ENCODE measurements at places on chromosomes 11 and 22.

GRCh38 chr22:50544078-50544745 lies 1.5 kb upstream of the KLHDC7B start:
- no peaks in the 10 kb centered on the region for H3K36me3 ChIP-seq
- peak; percentile 24 for ATAC-seq
- peak overlapping the region; percentile 46 for H3K4me3 ChIP-seq
- peaks cover 61% of the 10 kb centered on the region for H3K4me1 ChIP-seq
- peak overlapping the region; percentile 89 for H3K27ac ChIP-seq
- no peaks in the 10 kb centered on the region for H3K27me3 ChIP-seq

GRCh38 chr11:132631989-132632388 lies 900.3 kb downstream of the OPCML start:
- no peak overlapping the region for H3K4me3 ChIP-seq
- H3K36me3 ChIP-seq = no peaks in the 10 kb centered on the region
- no peaks in the 10 kb centered on the region for H3K4me1 ChIP-seq
- H3K27ac ChIP-seq = no peak overlapping the region

DNA sequence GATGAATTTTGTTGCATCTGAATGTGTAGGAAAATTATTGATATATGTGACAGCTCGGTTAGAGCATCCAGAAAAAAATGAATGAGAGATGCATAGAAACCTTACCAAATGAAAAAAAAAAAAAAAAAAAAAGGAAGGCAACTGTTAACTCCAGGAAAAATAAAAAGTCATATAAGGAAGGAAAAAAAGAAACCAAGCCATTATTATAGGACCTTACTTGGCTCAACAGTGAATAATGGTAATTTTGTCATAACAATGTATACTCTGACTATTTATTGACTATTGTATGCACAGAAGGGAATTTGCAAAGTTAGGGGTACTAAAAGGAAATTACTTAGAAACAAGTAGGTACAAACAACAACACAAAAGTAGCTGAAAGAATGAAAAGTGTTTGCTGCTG lies 2.0 kb downstream of the DHCR7 start:
- no peaks in the 10 kb centered on the region for H3K27me3 ChIP-seq
- no peak for ATAC-seq
- peaks cover 33% of the 10 kb centered on the region for H3K4me1 ChIP-seq
- no peak overlapping the region for H3K27ac ChIP-seq

GRCh38 chr11:44014968-44015623 lies 32.7 kb upstream of the ACCSL start:
- peaks cover 11% of the 10 kb centered on the region for H3K27me3 ChIP-seq
- no peak for ATAC-seq
- H3K4me1 ChIP-seq = no peaks in the 10 kb centered on the region
- no peak overlapping the region for H3K4me3 ChIP-seq

- no peak overlapping the region for H3K4me3 ChIP-seq
- H3K36me3 ChIP-seq = no peaks in the 10 kb centered on the region
- no peak for ATAC-seq
- H3K4me1 ChIP-seq = no peaks in the 10 kb centered on the region
- no peak overlapping the region for H3K27ac ChIP-seq
These were observed 1518.2 kb upstream of the TENM4 start for GRCh38 chr11:80958987-80959386.

- H3K4me3 ChIP-seq = peak within 1 kb of the TSS; percentile 77
- peaks cover 25% of the 10 kb centered on the region for H3K27me3 ChIP-seq
- peaks cover 6% of the 10 kb centered on the region for H3K4me1 ChIP-seq
- ATAC-seq = peak; percentile 86
- no peak within 1 kb of the TSS for H3K27ac ChIP-seq
- no peaks in the 10 kb centered on the region for H3K36me3 ChIP-seq
These were observed at the start of gene PDGFD for GRCh38 chr11:104164028-104164520. Gene PDGFD (minus strand): TSS chr11:104164147.

DNA sequence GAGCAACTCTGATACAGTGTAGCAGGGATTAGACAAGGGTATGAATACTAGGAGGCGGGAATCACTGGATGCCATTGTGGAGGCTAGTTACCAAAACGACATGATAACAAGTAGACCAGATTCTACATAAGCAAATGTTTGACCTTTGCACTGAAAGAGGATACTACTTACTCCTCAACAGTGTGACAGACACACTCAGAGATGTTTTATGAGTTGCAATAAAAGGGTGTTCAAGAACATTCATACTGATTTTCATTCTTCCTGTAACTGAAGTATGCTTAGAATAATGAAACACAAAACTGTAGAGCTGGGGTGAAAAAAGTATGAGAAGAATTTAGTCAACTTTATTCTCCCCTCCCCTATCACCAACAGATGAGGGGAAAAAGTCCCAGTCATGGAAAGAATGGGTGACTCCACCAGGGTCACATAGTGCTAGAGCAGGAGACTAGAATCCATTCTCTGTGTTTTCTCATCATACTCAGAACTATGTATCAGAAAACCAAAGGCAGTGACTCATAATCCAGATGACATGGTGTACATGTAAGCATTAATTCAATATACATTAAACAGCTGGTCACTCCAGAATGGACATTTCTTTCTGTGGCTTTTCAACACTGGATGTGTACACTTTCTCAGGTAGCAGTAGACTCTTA lies 32.8 kb downstream of the ARHGAP20 start:
- H3K4me3 ChIP-seq = no peak overlapping the region
- no peak overlapping the region for H3K27ac ChIP-seq
- H3K27me3 ChIP-seq = no peaks in the 10 kb centered on the region
- H3K4me1 ChIP-seq = no peaks in the 10 kb centered on the region

- no peak overlapping the region for H3K27ac ChIP-seq
- no peaks in the 10 kb centered on the region for H3K36me3 ChIP-seq
- no peak for ATAC-seq
- peaks cover 20% of the 10 kb centered on the region for H3K4me1 ChIP-seq
- peaks cover 72% of the 10 kb centered on the region for H3K27me3 ChIP-seq
- no peak overlapping the region for H3K4me3 ChIP-seq
These were observed 35.6 kb upstream of the EIF3D start for GRCh38 chr22:36564422-36565158.

GRCh38 chr11:1220941-1221721 lies 1.7 kb upstream of the MUC5B start:
- no peaks in the 10 kb centered on the region for H3K36me3 ChIP-seq
- no peaks in the 10 kb centered on the region for H3K4me1 ChIP-seq
- no peak overlapping the region for H3K4me3 ChIP-seq
- peaks cover 52% of the 10 kb centered on the region for H3K27me3 ChIP-seq
- no peak for ATAC-seq
- H3K27ac ChIP-seq = no peak overlapping the region

DNA sequence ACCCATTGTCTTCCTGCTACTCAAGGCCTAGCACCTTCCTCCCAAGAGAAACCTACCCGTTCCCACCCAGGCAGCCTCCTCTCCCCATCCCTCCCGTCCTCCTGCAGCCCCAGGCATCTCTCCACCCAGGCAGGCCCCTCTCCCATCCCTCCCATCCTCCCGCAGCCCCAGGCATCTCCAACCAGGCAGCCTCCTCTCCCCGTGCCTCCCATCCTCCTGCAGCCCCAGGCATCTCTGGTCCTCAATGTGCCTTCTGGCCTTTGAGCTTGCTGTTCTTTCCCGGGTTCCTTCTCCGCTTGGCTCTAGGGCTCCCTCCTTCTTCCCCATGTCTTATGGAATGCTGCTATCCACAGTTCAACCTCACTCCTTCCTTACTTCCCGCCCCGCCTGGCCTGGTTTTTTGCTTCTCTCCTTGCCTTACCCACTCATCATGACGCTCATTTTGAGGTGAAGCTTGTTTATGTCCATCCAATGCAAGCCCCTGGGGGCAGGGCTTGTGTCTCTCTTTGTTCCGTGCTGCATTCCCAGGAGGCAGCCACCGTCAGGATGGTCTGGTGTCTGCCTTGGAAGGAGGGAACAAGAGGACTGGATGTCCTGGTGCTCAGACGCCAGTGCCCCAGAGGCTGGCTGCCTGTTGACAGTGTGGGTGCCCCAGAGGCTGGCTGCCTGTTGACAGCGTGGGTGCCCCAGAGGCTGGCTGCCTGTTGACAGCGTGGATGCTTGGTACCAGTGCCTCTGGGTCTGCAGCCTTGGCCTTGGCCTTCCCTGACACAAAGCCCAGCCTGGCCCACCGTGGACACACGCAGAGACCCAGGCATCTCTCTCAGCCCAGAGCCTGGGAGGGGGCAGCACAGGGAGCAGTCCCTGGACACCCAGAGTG lies 815.7 kb downstream of the BRD1 start:
- H3K4me3 ChIP-seq = no peak overlapping the region
- H3K36me3 ChIP-seq = no peaks in the 10 kb centered on the region
- ATAC-seq = no peak
- H3K27ac ChIP-seq = no peak overlapping the region
- no peaks in the 10 kb centered on the region for H3K4me1 ChIP-seq
- peaks cover 22% of the 10 kb centered on the region for H3K27me3 ChIP-seq

DNA sequence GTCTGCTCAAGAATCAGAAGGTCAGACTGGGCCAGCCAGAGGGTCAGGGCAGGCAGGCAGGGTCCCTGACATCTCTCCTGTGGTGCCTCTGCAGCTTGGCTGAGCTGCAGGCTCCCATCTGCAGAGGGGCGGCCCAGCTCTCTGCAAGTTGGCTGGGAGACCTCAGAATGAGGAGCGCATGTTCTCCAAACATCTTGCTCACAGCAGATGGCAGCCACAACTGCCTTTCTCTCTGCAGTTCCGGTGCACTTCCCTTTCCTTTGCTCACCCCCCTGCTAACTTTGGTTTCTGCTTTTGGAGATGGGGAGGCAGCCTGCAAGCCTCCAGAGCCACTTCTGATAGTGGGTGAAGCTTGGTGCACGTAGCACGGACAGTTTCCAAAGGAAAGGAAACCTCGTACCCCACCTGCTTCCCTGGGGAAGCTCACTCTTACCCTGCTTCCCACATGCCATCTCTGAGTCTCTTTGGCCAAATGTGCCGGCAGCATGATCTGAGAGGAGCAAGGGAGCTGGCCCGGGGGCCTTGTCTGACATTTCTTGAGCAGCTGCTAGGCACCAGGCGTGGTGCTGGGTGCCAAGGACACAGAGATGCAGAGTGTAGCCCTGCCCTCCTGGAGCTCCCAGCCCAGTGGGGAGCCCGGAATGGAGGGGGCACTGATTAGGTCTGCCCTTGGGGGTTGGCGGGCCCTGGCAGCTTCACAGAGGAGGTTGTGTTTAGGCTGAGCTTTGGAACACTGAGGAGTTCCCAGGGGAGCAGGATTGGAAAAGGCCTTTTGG lies 18.2 kb downstream of the DAGLA start:
- H3K27ac ChIP-seq = no peak overlapping the region
- ATAC-seq = no peak
- no peak overlapping the region for H3K4me3 ChIP-seq
- peaks cover 24% of the 10 kb centered on the region for H3K4me1 ChIP-seq

DNA sequence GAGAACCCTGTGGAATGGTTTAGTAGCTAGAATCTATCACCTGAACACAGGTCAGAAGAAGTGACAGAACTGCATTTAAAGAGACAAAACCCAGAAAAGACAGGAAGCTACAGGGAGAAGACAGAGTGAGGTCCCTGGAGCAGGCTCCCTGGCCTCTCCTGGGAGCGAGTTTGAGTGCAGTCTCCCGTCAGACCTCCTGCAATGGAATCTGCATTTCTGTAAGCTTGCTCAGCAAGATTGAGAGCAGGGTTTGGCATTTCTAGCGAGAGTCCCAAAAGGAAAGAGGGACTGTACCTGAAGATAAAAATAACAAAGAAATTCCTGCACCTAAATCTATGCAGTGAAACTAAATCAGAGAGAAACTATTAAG lies 74.2 kb downstream of the MORC2 start:
- peaks cover 24% of the 10 kb centered on the region for H3K36me3 ChIP-seq
- no peaks in the 10 kb centered on the region for H3K27me3 ChIP-seq
- H3K4me1 ChIP-seq = no peaks in the 10 kb centered on the region
- no peak for ATAC-seq

- H3K27me3 ChIP-seq = peaks cover 43% of the 10 kb centered on the region
- no peak overlapping the region for H3K27ac ChIP-seq
- no peaks in the 10 kb centered on the region for H3K36me3 ChIP-seq
- peaks cover 53% of the 10 kb centered on the region for H3K4me1 ChIP-seq
- no peak for ATAC-seq
These were observed 85.5 kb downstream of the PDE2A start for GRCh38 chr11:72588421-72589410.

DNA sequence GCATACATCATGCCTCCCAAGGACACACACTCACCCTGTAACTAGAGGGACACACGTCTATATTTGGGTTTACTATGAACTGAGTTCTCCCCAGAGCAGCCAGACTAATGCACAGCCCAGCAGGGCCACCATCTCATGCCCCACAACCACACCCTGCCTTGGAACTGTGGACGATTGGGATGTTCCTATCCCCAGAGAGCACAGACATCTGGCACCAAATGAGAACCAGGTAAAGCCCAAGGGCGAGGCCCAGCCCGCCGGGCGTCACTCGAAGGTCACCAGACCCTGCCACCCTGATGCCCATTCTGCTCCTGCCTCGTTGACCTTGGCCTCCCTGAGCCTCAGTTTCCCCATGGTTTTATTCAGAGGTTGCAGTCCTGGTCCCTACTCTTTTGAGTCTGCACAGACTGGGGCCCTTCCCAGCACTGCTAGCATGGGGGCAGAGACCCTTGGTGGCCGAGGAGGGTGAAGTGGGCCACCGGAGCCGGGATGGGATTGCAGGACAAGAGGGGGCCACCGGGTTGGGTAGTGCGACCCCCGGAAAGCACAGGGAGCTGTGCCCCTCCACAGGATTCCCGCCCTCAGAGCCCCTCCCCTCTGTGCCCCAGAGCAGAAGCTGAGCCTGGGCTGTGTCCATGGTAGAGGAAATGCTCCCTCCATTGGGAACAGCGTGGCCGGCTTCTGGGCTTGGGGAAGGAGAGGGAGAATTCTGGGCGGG lies 56.8 kb downstream of the IGLL5 start:
- ATAC-seq = no peak
- peaks cover 63% of the 10 kb centered on the region for H3K4me1 ChIP-seq
- peaks cover 9% of the 10 kb centered on the region for H3K27me3 ChIP-seq
- H3K4me3 ChIP-seq = no peak overlapping the region

GRCh38 chr22:39960791-39961746 lies 872 bp downstream of the TMA7B start:
- peak overlapping the region; percentile 23 for H3K4me3 ChIP-seq
- no peak overlapping the region for H3K27ac ChIP-seq
- peaks cover 31% of the 10 kb centered on the region for H3K27me3 ChIP-seq
- peaks cover 49% of the 10 kb centered on the region for H3K4me1 ChIP-seq

- H3K36me3 ChIP-seq = peaks cover 33% of the 10 kb centered on the region
- no peak overlapping the region for H3K4me3 ChIP-seq
- H3K27me3 ChIP-seq = no peaks in the 10 kb centered on the region
- no peak overlapping the region for H3K27ac ChIP-seq
These were observed 37.0 kb downstream of the AP2A2 start for GRCh38 chr11:962688-963087.

Data from stimulated activated memory B cell treated with anti-CD40 and anti-IgM and Interleukin-4, amounts not matched to agents 10 μg/mL and 1 μg/mL and 100 μg/mL, for 72 hours (primary cell).